Activated CD4-positive, alpha-beta T cell treated with anti-CD3 and anti-CD28 coated beads for 1 hour (primary cell): ENCODE measurements at places on chromosomes 13 and 19.

DNA sequence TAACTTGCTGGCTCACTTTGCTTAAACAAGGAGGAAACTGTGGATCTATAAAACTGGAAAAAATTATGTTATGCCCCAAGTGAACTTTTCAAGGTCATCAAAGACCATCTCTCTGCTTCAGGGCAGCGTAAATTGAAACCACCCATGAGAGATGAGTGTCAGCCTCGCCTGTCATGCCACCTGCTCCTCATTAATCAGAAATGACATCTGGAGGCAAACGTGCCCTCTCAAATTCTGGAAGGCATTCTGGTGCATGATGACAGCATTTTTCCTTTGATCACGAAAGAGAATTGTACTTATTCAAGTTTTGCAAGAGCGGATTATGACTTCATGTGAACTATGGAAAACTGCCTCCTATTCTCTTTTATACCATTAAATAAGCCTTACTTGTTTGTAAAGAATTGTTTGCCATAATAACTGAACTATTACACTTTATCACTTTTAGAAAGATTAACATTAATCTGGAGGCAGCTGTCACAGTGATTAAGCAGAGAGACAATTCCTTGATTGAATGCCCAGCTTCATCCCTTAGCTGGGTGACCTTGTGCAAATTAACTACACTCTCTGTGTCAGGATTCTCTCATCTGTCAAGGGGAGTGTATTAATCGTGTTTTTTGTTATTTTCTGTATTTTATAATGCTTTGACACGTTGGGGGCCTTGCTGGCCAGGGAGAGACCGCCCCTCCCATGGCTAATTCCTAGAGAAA, 17.0 kb upstream of the SACS start:
- DNase-seq = no peak

DNA sequence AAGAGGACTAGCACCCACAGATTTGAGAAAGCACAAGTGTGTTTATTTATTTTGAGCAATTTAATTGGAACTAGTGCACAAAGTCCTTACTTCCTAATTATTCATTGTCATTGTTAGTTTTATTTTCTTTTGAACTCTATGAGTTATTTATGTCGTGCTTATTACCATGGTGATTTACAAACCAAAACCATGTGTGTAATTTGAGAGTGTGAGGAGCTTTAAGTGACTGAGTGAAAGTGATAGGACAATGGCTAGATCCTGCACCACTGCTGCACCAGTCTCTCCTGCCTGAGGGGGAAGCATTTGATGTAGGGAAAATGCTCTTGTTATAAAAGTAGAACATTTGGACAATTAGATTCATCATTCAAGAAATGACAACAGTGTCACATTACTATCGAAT, 172.3 kb upstream of the KLF12 start:
- no peak for DNase-seq

DNA sequence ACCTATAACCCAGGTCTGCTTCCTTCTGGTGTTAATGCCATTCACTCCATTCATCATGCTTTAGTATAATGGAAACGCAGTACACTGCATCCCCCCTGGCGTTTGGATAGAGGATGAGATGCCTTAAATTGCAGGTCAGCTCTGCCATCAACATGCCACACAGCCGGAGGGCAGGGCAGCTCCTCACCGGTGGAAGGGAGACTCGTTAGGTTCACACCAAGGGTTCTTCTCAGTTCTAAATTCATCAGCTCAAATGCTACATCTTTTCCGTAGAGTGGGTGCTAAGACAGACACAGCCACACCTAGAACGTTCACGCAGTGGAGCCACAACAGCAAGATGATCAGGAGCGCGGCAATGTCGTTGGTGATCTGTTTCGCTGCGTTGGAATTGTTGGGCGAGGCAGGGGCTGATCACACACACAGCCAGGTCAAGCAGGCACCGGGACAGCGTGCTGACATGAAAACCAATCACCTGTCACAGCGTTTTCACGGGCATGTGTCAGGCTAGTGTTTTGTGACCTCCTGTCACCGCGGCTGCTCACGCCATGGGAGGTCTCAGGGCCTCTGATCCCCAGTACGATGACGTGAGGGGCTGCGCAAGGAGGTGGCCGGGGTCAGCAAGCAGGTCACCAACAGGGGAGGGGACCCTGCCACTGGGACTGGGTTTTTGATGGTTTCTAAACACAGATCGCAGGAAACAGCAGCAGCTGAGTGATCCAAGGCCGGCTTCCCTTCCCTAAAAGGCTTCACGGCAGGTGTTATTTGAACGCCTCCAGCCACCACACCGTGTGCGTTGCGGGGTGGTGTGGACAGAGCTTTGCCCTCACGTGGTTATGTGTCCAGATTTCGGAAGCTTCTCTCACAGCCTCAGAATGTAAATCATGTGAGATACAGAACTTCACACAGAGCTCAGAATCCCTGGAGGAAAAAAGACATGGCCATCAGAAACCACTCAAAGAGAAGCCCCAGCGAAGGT, 94.3 kb upstream of the IRS2 start:
- DNase-seq = no peak

DNA sequence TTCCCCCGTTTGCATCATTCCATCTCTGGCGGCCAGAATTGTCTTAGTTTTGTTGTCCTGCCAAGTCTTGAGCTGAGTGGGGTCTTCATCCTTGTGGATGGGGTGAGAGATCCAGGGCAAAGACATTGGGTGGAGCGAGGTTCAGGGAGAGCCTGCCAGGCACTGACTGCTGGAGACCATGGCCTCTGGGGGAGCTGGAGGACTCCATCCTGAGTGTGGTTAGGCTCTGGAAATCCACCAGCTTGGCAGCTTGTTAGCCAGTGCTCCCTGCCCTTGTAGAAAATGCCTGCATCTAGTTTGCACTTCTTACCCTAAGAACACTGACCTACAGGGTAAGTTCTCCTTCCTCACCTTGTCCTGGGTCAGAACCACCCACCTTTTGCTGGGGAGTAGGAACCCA, 97.2 kb upstream of the ZNF536 start:
- no peak for DNase-seq

DNA sequence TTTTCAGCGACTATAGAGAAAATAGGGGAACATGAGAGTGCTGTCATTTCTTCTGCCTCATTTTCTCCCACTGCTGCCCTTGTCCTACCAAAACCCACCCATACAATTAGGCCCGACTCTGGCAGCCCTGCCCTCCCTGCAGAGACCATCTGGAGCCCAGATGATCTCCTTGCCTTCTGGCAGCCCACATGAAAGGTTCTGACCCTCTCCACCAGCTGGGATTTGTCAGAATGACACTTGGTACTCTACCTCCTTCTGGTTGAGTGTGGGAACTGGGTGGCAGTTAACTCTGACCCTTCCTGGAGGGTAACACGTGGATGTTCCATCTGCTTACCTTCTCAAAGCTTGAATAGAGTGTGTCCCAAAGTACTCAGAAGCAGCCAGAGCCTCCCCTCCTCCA, 21.0 kb upstream of the SIAH3 start:
- DNase-seq = no peak
